ENCODE measurements at places on chromosomes 12 and 14.

DNA sequence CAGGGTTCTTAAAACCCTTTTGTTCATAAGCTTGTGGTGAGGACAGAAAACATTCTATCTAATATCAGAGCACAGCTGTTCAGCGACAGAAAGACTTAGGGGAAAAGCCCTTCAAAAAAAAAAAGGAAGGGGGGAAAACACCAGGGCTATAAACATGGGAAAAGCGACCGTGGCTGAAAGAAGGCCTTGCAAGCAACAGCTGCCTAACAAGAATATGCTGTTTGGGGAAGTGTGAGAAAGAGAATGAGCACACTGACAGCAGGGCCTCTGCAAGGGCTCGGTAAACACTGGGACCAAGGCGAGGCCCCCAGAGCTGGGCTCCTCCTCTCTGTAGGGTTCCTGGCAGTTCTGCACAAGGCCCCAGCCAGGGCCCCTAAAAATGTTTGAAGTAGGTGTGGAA, 27.4 kb upstream of the CCND2 start:
- no peak for DNase-seq

- DNase-seq: no peak
Measured at GRCh38 chr14:93974299-93974698, 2.1 kb downstream of the ASB2 start.

GRCh38 chr12:948238-948637, 1.3 kb downstream of the RAD52 start:
- no peak for DNase-seq

- DNase-seq: no peak
Measured at GRCh38 chr12:125773033-125773640, 707.9 kb downstream of the AACS start.

- peak; percentile 23 for DNase-seq
Measured at GRCh38 chr12:45730084-45730347, 510 bp downstream of the ARID2 start.

- DNase-seq: no peak
Measured at GRCh38 chr14:103126873-103127304, 3.6 kb downstream of the TNFAIP2 start.

GRCh38 chr12:10940389-10940788, 1.3 kb upstream of the TAS2R14 start:
- DNase-seq: no peak

DNA sequence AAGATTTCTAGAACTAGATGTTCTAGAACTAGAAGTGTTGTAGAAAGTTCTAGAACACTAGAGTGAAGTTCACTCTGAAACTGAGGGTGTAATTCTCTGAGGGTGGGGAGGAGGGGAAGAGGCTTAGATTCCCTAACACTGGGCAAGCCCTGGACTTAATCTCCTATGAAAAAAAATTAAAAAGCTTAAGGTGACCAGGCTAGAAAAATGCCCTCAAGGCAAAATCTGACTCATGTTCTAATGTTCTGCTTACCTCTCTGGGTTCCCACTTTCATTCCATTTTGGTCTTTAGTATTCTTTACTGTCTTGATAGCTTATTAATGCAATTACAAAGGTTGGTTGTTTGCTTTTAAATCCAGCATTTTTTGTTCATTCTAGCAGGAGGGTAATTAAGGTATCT, 101.5 kb downstream of the KICS2 start:
- no peak for DNase-seq

- peak; percentile 33 for DNase-seq
Measured at GRCh38 chr12:24839268-24839791, 109.6 kb downstream of the BCAT1 start.

DNA sequence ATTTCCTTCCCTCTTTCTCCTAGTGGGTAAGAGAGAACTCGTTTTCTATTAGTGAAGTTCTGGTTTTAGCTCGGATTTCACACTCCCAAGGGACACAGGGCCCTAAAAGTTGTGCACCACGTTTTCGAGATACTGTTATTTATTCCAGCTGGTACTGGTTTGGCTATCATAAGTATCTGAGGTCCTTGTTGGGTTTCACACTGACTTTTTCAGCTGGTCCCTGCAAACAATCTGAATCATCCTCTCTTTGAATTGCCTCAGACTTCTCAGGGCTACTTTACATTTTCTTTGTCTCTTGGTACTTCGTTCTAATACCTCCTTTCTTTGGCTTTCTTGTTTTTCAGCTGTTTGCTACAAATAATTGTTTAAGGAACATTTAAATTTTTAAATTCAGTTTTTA, 75.7 kb downstream of the SCN8A start:
- DNase-seq: no peak

GRCh38 chr12:89927226-89927698, 218.6 kb upstream of the ATP2B1 start:
- no peak for DNase-seq

- no peak for DNase-seq
Measured at GRCh38 chr12:12384571-12385340, 27.9 kb downstream of the BORCS5 start.

GRCh38 chr12:23906329-23906728, 43.1 kb downstream of the SOX5 start:
- no peak for DNase-seq

GRCh38 chr12:96985515-96986362, 78.7 kb downstream of the NEDD1 start:
- DNase-seq: peak; percentile 4

- DNase-seq: no peak
Measured at GRCh38 chr14:82009076-82009475, 475.4 kb upstream of the SEL1L start.

- DNase-seq: no peak
Measured at GRCh38 chr12:21169878-21170472, 39.0 kb downstream of the SLCO1B1 start.

DNA sequence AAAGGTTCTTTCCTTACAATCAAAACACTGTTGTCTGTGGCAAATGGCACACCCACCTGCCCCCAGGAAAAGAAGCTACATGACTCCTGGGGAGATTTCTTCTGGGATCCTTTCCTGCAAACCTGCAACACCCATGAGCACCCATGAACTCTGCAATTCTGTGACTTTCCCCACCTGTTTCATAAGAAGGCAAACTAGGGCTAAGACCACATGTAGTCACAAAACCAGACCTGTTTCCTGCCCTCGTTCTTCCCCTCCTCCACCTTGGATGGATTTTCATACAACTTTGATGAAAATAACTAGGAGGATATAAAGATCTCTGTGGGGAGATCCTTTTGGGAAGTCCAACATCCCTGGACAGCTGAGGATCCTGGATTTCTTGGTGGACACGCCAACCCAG, 1084.7 kb downstream of the BCL11B start:
- no peak for DNase-seq

DNA sequence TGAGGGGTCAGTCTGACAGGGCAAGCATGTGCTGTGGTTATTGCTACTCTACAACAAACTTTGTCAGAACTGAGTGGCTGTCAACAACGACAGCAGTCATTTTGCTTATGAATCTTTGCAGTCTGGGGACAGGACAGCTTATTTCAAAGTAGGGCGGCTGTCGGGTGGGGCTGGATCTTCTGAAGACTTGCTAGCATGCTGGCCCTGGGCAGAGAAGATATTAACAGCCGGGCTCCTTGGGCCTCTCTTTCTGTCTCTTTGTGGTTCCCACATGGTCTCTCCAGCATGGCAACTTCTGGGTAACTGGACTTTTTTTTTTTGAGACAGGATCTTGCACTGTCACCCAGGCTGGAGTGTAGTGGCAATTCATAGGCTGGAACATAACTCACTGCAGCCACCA, 33.9 kb upstream of the ALDH2 start:
- no peak for DNase-seq

DNA sequence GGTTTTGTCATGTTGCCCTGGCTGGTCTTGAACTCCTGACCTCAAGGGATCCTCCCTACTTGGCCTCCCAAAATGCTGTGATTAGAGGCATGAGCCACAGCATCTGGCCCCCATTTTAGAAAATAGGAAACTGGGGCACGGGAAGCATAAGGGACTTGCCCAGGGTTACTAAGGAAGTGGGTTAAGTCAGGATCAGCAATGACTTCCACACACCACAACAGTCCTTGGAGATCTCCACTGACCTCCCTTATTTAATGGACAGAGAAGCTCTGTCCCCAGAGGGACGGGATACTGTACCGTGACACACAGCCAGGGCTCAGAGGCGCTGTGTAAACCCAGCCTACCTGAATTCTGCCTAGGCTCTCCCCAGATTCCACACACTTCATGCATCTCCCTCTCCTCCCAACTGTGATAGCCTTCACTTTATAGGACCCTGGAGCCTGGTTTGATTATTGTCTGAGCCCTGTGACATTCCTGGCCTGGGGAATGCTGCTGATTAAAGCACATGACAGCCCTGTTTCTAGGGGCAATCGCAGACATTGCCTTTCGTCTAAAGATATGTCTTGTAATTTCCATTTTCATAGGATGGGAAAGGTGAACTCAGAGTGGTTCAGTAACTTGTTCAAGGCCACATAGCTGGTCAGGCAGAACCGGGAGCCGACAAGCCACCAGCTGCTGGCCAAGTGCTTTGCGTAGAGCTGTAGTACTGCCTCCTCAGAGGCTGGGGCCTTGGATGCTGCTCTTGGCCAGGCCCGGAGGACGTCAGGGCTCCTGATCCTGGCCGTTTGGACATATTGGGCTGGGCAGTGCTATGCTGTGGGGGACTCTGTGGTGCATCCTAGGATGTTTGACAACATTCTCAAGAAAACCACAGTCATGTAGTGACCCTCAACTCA, 20.8 kb downstream of the SERPINA1 start:
- no peak for DNase-seq

- no peak for DNase-seq
Measured at GRCh38 chr12:49937639-49938300, 12.8 kb upstream of the AQP2 start.

DNA sequence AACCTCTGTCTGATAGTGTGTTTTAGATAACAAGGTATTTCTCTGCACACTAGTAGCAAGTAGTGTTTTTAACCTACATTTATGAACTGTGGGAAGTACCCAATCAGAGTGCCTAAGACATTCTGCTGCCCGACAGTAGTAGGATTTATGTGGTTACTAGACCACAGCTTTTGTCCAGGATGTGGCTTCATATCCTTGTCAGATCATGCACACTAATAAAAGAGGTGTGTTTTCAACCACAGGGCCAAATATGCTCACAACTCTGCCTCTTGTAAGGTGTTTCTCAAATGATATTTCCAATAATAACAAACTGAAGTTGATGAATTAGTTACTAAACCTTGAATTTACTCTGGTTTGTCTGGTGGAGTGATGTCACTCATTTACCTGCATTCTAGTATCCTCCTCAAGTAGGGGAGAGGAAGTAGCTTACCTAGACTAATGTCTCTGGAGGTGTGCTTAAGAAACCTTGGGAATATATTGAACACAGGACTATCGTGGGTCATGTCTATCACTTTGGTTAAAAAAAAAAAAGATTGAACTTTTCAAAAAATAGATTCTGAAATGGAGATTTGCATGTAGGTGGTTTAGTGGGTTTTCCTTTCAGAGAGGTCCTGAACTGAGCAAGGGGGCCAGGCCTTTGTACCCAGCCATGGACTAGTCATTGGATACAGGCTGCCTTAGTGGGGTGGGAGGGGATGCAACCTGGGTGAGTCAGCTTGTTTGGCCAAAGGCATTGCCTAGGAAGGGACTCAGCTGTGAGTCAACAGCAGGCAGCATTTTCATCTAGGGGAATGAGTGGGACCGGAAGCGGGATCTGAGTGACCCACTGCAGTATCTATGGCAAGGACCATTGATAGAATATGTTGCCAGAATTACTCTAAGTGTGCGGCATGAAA, 14.1 kb downstream of the FBXW8 start:
- DNase-seq: peak; percentile 44

DNA sequence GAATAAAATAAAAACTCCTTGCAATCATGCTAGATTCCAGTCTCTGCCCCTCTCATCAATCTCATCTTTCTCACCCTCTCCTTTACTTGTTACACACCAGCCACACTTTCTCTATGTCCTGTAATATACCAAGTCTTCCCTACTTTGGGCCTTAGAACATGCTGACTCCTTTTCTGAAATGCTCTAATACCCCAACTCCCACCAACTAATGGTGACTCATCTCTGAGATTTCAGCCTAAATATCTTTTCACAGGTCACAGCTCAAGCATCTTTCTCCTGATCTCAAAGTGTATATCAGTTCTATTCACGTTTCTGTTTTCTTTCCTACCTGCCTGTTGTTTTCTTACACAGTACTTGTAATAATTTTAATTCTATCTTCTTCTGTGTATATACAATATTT, 378.9 kb upstream of the PRICKLE1 start:
- DNase-seq: no peak

DNA sequence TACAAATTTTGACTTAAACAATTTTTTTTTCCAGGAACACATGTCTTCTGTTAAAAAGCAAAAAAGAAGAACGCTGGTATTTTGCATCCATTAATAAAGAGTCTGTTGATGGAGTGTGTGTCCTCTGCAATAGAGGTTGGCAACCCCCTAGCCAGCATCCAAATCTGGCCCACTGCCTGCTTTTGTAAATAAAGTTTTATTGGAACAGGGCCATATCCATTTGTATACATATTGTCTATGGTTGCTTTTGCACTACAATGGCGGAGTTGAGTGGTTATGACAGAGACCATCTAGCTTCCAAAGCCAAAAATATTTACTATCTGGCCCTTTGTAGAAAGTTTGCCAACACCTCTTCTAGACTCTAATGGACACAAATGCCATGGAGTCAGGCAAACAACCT, 49.6 kb downstream of the CCDC92 start:
- DNase-seq: no peak

DNA sequence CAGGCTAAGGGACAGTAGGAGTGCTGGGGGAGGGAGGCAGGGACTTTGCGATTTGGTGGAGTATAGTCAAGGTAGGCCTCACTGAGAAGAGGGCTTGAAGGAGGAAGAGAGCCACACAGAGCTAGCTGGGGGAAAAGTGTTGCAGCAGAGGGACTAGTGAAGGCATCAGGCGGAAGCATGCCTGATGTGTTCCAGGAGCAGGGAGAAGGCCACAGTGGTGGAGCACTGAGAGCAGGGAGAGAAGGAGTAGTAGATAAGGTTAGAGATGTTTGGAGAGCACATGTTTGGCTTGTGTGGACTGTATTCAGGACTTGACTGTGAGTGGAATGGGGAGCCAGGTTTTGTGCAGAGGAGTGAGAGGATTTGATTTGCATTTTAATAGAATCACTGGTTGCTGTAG, 9.0 kb downstream of the FRMD6 start:
- no peak for DNase-seq

DNA sequence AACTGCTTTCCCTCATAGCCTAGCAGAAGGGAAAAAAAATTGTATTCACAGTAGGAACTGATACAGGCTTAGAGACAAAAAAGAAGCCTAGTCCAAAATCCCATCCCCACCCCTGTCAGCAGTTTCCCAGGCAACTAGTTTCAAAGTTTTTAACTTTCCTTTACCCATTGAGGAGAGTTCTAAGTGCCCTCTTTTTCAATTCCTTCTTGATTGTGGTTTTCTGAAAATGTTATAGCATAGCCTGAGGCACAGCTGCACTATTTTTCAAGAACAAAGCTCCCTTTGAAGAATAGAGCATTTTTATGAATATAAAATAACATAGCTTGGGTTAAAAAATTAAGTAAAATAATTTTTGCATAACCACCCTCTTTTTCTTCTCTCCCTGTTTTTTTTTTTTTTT, 81.6 kb downstream of the IPO8 start:
- no peak for DNase-seq

GRCh38 chr12:102509123-102509626, 28.8 kb upstream of the IGF1 start:
- DNase-seq: no peak

All from activated CD4-positive, CD25-positive, alpha-beta regulatory T cell treated with anti-CD3 and anti-CD28 coated beads, Interleukin-2, amount 50 U/mL, for 16 hours (primary cell).